Epithelial cell of proximal tubule (primary cell): ENCODE measurements at places on chromosomes 5 and 9.

DNA sequence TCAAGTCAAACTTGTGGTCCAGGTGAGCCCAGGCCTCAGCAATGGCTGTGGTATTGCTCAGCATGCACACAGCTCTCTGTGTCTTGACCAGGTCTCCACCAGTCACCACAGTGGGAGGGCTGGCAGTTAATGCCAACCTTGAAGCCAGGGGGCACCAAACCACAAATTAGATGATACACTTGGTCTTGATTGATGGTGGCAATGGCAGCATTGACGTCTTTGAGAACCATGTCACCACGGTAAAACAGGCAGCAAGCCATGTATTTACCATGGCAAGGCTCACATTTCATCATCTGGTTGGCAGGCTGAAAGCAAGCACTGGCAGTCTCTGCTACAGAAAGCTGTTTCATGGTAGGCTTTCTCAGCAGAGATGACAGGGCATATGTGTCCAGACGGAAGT, 40.0 kb downstream of the NIM1K start:
- no peak for DNase-seq

DNA sequence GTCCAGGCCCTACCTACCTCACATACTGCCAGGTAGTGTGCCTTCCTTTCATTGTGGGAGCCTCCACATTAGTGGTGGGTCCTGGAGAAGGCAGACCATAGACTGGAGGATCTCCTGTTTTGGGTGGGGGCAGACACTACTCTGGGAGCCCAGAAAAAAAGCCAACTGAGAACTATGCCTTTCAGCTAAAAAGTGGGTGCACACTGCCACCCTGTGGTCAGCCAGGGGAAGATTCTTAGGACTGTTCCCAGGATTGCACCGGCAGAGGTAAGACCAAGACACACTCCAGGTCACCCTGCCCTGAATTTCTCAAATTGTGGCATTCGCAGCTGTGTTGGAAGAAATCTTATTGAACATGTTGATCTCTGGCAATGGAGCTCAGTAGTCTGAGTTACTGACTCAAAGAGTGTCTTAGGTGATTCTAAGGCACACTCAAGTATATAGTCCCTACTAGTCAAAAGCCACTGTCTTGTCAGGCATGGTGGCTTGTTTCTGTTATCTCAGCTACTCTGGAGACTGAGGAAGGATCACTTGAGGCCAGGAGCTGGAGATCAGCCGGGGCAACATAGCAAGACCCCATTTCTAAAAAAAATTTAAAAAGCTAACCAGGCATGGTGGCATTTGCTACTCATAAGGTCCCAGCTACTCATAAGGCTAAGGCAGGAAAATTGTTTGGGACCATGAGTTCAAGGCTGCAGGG, 3.6 kb downstream of the SIGMAR1 start:
- no peak for DNase-seq

DNA sequence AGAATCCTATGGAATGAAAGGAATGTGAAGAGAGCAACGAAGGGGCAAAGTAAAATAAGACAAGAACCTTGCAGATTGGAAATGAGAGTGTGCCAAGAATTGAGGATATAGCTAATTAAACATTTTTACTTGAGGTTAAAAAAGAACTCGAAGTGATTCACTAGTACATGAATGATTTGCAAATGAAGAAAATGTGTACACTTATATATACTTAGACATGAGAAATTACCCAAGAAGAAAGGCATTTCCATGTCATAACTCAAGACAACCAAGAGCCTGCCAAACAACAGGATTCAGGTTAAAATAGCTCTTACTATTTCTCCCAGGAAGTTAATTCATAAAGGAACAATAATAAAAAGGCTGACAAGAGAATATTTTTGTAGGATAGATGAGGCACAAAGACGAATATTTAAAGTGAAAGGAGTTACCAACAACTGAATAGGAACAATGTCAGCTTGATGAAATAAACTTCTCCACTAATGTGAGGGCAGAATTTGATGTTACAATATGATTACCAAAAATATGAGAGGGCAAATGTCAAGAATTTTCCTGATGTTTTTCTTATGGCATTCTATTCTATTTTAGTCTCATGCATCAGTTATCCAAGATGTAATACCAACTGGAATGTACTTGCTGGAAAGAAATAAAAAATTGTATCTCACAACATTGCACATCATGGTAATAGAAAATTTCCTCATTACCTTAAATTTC, 18.9 kb upstream of the NPR3 start:
- DNase-seq: no peak

DNA sequence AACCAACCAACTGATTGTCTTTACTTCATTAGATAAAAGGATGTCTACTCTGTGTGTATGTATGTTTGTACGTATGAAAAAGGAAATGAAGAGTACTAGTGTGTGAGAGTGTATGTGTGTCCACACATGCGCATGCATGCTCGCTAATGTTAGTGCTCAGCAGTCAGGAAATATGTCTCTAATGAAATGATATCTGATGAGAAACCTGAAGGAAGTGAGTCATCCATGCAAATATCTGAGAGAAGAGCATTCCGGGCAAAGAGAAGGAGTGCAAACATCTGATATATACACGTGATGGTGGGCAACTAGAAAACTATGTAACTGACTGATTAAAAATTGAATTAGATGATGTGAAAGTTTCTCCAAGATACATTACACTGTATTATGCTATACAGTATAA, 29.6 kb upstream of the UGCG start:
- DNase-seq: no peak
